ENCODE measurements at places on chromosomes 1 and 21. TPM values are rescaled to one million over a fixed set of nuclear protein-coding genes. Genes with fewer than 3 reads are reported as not detected.

- no peaks in the 10 kb centered on the region for H3K36me3 ChIP-seq
- DNase-seq: no peak
- no peaks in the 10 kb centered on the region for H3K27me3 ChIP-seq
Observed at GRCh38 chr21:16751695-16752474, 761.0 kb upstream of the CXADR start.

DNA sequence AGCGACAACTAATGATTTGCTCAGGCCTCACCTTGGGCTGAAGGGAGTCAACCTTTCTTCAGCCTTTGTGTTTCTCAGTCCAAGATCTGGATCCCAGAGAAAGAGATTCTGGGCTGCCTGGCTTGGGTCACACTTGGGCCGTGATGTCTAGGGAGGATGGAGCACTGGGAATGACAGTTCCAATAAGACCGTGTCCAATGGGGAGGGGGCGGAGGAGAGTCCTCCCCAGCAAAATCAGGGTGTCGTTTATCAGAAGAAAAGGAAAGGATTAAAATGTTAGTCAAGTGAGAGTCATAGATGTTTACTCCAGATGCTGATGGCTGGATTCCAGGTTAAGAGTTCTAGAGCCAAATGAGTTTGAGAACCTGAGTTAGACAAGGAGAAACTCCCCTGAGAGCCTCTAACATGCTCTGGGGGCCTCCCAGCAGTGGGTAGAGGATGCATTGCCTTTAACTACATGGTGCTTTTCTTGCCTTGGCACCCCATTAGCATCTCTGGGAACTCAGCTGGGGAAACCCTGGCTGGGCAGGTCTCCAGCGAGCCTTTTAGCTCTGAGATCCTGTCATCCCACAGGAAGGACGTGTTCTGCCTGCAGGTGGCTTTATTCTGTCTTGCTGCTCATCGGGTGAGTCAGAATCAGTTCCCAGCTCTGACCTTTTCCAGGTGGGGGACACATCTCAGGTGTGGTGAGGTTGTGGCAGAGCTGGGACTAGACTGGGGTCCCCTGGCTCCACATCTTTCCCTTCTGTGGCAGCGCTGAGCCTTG is 22.2 kb downstream of the NIPAL3 start:
- no peak overlapping the region for H3K27ac ChIP-seq
- H3K4me3 ChIP-seq: no peak overlapping the region
- H3K27me3 ChIP-seq: no peaks in the 10 kb centered on the region
- DNase-seq: no peak
- H3K36me3 ChIP-seq: peaks cover 9% of the 10 kb centered on the region

GRCh38 chr1:150109586-150109985 is 40.1 kb upstream of the PLEKHO1 start:
- DNase-seq: no peak
- no peaks in the 10 kb centered on the region for H3K36me3 ChIP-seq
- no peaks in the 10 kb centered on the region for H3K27me3 ChIP-seq

DNA sequence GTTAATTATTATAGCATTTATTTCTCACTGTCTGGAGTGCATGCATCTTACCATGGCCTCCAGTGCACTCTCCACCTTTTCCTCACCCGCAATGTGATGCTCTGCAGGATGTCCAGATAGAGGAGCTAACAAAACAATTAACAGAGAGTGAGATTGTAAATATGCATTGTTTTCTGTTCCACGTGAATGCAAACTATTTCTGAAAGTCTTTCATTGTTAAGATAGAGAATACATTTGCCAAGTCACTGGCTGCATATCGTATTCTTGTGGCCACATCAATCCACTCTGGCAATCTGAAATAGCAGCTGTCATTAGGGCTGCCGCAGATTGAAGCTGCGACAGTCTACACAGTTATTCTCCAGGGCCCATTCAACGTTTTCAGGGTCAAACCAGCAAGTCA is 143.8 kb downstream of the DUSP10 start:
- H3K27ac ChIP-seq: no peak overlapping the region
- H3K27me3 ChIP-seq: no peaks in the 10 kb centered on the region
- H3K4me1 ChIP-seq: no peaks in the 10 kb centered on the region
- no peak overlapping the region for H3K4me3 ChIP-seq
- DNase-seq: no peak

- H3K4me1 ChIP-seq: no peaks in the 10 kb centered on the region
- H3K36me3 ChIP-seq: no peaks in the 10 kb centered on the region
- no peak for DNase-seq
- H3K27ac ChIP-seq: no peak overlapping the region
- no peaks in the 10 kb centered on the region for H3K27me3 ChIP-seq
Observed at GRCh38 chr1:215833941-215834729, 267.0 kb downstream of the KCTD3 start.

- no peak overlapping the region for H3K27ac ChIP-seq
- no peaks in the 10 kb centered on the region for H3K4me1 ChIP-seq
- no peak for DNase-seq
- H3K27me3 ChIP-seq: no peaks in the 10 kb centered on the region
- H3K36me3 ChIP-seq: no peaks in the 10 kb centered on the region
Observed at GRCh38 chr1:43207229-43207853, 35.2 kb downstream of the CFAP57 start.

Gene SSR2
- total RNA-seq: 254 TPM

All from naive thymus-derived CD4-positive, alpha-beta T cell (primary cell).